Activated T-cell treated with anti-CD3 and anti-CD28 coated beads, Interleukin-2, amount 50 U/mL, for 72 hours (primary cell): ENCODE measurements at places on chromosomes 1 and 21. TPM values are rescaled to one million over a fixed set of nuclear protein-coding genes. Genes with fewer than 3 reads are reported as not detected.

SPRR1B gene
- total RNA-seq, result not detected

- no peak overlapping the region for H3K4me3 ChIP-seq
- DNase-seq, result no peak
- no peak overlapping the region for H3K27ac ChIP-seq
- peaks cover 36% of the 10 kb centered on the region for H3K4me1 ChIP-seq
- peaks cover 4% of the 10 kb centered on the region for H3K36me3 ChIP-seq
- H3K27me3 ChIP-seq, result no peaks in the 10 kb centered on the region
Measured at GRCh38 chr1:28326515-28326914, 2.3 kb upstream of the MED18 start.

AMY1A gene
- not detected for total RNA-seq

TTC39A gene
- 0.77 TPM for total RNA-seq

GRCh38 chr1:177432897-177433296 is 262.1 kb downstream of the BRINP2 start:
- no peak overlapping the region for H3K4me3 ChIP-seq
- no peaks in the 10 kb centered on the region for H3K4me1 ChIP-seq
- no peaks in the 10 kb centered on the region for H3K36me3 ChIP-seq
- peaks cover 6% of the 10 kb centered on the region for H3K27me3 ChIP-seq
- DNase-seq, result no peak

GRCh38 chr1:153231363-153231762 is 14.0 kb downstream of the PRR9 start:
- H3K4me3 ChIP-seq, result no peak overlapping the region
- H3K36me3 ChIP-seq, result no peaks in the 10 kb centered on the region
- no peak overlapping the region for H3K27ac ChIP-seq
- no peaks in the 10 kb centered on the region for H3K4me1 ChIP-seq
- peaks cover 13% of the 10 kb centered on the region for H3K27me3 ChIP-seq
